ENCODE measurements at places on chromosomes 1 and 21.

- no peak for DNase-seq
Measured at GRCh38 chr21:45508607-45509565, 33.4 kb downstream of the SLC19A1 start.

DNA sequence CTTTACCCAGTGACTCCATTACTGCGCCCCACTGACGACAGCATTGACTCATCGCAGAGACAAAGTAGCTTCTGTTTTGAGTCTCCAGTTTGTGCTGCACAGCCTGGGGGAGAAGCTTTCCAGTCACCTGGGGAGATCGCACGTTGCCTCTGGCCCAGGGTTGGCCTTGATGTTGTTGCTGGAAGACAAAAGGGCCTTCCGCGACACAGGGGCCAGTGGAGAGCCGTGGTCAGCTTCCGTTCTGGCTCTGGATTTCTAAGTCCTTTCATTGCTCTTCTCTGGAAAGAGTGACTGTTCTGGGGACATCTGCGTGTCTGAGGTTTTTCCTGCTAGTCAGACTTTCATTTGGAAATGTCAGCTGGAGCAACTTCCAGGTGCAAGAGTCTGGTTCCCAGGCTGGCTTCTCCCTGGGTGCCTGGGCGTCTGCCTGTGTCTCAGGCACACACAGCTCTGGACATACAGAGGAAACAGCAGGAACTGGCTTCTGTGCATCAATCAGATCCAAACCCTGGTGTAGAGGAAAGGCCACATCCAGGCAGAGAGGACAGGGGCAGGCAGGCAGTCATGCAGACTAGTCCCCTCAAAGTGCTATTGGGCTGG lies 257.0 kb downstream of the SIPA1L2 start:
- no peak for DNase-seq

- no peak for DNase-seq
Measured at GRCh38 chr21:29245104-29245643, 53.5 kb upstream of the BACH1 start.

- peak; percentile 29 for DNase-seq
Measured at GRCh38 chr1:82492159-82492558, 691.4 kb downstream of the ADGRL2 start.

GRCh38 chr1:56024155-56024554 lies 555.2 kb downstream of the PLPP3 start:
- no peak for DNase-seq
